ENCODE measurements at places on chromosomes 2 and 18.

DNA sequence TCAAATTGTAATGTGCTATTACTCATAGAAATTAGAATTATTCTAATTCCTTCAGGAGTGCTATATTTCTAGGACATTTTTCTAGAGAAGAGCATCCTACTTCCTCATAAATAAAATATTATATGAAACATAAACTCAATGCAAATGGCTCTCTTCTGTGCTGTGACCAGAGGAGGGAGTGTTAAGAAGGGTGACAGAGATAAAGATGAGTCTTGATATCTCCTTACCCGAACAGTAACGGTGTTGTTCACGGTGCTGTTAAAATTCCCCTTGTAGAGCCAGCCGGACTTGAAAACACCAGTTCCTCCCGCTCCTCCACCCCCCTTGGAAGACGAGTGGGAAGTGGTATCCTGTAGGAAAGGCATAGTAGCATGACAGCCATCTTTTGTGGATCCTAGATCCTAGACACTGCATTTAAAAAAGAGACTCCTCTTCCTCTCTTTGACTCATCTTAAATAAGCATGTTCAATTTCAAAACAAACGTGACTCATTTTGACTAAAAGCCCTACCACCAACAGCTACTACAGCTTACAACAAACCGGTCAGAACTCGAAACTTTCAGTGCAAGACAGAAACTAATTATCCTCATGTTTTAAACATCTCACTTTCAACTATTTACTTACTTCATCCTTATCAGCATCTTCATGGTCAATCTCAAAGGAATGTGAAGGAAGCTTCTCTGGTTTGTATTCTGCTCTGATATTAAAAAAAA, 156.3 kb downstream of the DOCK10 start:
- DNase-seq, result peak; percentile 21

DNA sequence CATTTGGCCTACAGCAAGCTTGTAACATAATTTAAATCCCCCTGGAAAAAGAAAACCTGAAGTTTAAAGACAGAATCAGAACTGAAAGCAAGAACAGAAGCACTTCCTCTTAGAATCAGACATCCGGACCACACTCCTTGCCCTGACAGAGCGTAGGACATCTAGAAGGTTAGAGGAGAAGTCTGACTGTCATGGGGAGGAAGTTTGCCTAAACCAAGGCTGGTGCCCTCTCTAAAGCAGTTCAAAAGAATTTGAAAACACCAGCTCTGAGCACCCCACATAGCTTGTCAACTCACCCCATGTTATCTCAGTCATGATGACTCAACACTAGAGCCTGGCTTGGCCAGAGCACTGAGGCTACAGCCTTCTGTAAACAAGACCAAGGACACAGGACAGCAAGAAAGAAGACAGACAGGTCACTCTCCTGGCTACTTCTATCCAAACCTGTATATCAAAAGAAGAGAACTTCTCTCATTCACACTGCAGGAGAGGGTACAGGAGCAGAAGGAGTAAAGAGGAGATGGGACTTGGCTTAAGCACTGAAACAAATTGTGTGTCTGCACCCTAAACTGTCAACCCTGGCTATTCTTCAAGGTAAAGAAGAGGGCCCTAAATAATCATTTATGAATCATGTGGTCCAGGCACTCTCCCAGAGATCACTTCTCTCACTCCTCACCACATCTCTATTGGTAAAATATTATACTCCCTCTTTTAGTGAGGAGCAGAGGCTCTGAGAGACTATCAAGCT, 198.6 kb downstream of the MEMO1 start:
- DNase-seq, result peak; percentile 62

GRCh38 chr2:114550895-114551793, 108.7 kb downstream of the DPP10 start:
- DNase-seq, result peak; percentile 92

- DNase-seq, result peak; percentile 27
These were observed 818.4 kb upstream of the CDH2 start for GRCh38 chr18:28995319-28995718.

DNA sequence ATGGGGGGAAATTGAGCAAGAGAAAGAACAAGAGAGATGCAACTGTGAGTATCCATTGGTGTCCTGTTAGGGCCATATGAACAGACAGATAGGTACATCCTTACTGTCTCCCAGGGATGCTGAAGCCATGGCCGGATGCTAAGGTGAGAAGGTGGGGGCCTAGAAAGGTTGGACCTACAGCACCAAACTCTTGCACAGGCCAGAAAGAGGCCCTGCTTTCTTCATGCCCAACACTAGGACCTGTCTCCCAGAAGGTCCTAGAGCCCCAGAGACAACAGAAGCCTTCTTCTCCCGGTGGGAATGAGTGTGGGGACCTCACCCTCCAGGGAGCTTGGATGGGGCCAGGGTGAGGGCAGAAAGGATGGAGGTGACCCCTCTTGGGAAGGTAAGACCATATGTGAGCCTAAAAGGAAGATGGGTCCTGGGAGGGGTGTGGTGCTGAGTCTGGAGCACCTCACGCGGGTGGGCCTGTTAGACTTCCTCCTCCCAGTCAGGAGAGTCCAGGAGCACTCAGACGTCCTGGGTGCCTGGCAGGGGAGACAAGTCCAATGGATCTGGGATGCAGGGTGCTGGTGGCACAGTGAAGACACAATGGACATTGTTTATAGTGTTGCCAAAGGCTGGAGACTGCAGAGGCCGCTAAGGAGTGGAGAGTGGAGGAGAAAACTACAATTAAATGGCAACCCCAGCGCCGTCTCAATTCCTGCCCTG, 265.3 kb downstream of the CYP26B1 start:
- DNase-seq, result no peak

DNA sequence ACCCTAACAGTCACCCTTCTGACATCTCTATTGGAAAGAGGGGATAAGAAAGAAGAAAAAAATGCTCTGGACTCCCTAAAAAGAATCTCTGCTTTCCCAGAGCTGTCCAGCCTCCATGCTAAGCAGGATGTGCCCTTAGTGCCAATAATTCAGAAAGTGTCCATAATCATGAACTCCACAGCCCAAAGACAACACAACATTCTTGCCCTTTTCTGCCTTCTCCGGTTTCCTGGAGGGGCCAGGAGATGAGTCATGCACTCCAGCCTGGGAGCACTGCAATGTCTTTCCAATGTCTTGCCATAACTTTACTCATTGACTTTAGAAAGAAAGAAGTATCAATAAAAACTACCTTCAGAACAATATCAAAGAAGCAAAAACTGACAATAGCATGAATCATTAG, 44.0 kb downstream of the KLF7 start:
- peak; percentile 39 for DNase-seq

DNA sequence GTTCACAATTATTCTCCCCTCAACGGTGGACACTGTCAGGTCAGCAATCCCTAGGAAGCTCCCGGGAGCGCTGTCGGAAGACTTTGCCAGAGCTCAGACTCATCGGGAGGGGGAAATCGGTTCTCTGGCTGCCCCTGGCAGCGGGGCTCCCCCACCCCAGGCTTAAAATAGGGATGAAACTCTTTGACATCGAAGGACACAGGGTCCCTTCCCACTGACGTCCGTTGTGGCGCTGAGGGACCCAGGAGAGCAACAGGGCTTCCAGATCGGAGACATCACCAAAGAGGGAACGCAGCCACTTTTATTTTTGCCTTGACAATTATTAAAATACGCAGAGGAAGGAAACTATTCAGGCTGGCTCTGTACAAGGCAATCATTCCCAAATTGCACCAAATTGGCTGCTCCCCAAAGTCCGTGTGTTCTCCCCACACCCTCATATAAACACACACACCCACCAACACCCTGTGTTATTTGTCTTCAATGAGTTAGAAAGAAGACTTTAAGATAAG, 249.0 kb downstream of the CDH20 start:
- DNase-seq, result no peak

DNA sequence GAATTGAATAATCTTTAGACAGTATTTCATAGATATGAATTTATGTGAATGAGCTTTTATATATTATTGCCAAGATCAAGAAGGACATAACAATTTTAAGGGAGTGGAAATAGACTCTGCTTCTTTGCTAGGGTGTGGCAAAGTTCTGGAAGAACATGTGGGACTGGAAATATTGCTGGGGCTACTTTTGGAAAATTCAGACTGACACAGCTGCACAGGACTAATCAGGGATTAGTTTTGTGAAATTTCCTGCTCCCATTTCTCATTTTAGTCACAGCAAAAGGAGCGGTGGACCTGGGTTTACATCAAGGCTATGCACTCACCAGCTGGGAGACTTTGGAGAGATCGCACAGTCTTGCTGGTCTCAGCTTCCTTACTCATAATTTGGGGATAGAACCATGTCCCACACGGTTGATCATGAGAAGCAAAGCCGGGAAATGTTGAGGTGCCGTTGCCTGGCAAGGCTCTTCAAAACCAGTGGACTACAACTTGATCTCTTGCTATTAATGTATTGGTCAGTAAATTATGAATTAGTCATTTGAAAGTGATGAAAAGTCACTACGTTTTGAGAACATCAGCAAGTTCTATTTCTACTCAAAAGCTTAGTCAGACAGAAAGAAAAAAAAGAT, 42.4 kb downstream of the IL1RL2 start:
- no peak for DNase-seq

- no peak for DNase-seq
These were observed 36.4 kb downstream of the TANC1 start for GRCh38 chr2:159004849-159005248.

- DNase-seq, result peak; percentile 43
These were observed 37.5 kb downstream of the POLR1A start for GRCh38 chr2:86068136-86068588.

- DNase-seq, result no peak
These were observed 120.9 kb downstream of the CLIP4 start for GRCh38 chr2:29236074-29236473.

- no peak for DNase-seq
These were observed 81.7 kb downstream of the SEPTIN10 start for GRCh38 chr2:109531896-109532727.

DNA sequence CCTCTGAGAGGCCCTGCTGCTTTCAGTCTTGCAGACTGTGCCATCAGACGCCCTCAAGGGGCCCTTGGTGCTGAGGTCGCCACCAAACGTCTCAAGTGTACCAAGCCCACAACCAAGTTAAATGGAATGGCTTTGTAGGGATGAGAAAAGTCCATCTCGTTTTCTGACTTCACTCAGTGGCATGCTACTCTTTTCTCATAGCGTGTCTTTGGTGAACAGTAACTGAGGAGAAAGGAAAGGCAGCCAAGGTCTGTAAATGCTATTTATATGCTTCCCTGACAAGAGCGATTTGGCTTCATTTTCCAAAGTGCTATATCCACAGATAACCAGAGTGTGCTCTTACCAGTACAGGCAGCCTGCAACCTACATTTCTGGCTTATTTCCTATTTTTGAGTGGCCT, 123.0 kb downstream of the MTX2 start:
- DNase-seq, result no peak

DNA sequence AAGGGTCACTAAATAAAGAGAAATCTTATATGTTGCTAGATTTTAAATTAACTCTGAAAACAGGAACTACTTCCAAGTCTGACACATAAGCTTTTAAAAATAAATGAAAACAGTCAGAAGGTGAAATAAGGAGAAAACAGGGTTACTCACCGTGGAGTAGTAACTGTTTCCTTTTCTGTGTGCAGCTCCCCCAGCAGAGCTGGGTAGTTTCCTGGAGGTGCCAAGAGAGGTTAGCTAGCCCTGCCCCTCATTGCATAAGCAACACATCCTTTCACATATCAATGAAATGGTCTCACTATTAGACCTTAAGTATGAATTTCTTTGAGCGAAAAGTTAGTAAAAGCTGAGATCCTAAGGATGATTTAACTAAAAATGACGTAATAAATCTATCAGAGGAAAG, 54.0 kb upstream of the GPR75 start:
- DNase-seq, result no peak

GRCh38 chr2:157572725-157573124, 55.9 kb downstream of the ACVR1C start:
- DNase-seq, result peak; percentile 70

- DNase-seq, result peak; percentile 88
These were observed 90.5 kb downstream of the ICOS start for GRCh38 chr2:204027091-204027490.

- no peak for DNase-seq
These were observed 406.5 kb downstream of the LPIN1 start for GRCh38 chr2:12152888-12153287.

- DNase-seq, result peak; percentile 43
These were observed 157.0 kb downstream of the LDLRAD4 start for GRCh38 chr18:13375302-13376255.

DNA sequence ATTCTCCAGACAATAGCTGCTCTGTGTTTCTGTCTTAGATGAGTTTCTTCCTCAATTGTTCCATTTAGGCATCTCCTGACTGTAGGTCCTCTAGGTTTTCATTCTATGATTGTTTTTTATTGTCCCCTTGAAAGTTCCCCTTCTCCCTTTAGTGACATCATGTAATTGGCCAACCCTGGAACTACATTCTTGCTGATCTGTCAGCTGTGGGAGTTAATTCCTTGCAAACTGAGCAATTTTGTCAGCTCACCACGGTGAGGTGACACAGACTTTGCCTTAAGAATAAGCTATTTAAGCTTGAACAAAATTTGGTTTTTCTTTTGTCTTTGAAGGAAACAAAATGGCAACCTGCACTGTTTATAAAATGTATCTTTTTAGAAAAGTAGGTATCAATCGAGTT, 95.9 kb downstream of the TXNL1 start:
- no peak for DNase-seq

DNA sequence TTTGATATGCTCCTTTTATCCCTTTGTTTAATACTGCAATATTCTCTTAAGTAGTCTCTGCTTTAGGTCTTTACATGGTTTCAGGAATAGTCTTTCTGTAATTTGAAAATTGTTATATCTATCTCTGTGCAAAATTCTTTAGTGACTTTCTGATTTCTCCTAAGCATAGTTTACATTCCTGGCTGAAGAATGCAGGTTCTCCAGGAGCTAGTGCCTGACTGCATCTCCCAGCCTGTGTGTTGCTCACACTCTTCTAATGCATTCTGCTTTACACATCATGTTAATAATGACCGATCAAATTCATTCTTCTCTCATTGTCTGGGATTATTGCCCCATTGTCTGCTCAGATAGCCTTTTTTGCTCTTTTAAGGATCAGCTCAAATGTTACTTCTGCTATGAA, 1349.2 kb downstream of the DSC3 start:
- DNase-seq, result no peak

DNA sequence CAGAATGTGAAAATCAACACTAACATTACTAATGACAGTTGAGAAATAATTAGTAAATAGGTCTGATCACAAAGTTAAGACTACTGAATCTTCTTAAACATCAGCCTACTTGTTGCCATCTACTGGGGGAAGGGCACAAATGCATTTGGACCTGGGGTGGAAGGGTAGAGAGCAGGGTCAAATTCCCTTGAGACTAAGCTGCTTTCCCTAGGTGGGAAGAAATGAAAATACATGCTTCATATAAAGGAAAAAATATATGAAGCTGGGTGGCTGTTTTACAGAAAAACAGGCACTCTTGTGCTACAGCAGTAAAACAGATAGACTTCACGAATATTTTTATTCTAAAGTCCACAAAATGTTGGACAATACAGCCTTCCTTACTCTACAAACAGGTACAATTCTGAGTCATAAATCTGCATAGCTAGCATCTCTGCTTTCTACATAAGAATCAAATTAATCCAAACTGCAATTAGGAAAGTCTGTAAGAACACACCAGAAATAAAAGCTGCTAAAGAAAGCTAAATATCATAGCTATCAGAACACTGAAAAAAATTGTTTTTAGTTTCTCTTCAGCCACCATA, 10.9 kb downstream of the TRIP12 start:
- peak; percentile 23 for DNase-seq

- no peak for DNase-seq
These were observed 31.4 kb upstream of the KCMF1 start for GRCh38 chr2:84939426-84940087.

- no peak for DNase-seq
These were observed 201.7 kb upstream of the STON1 start for GRCh38 chr2:48328159-48328809.

Measured in DMS53 (cell line).